Esophagus squamous epithelium (tissue), 5 donors: ENCODE measurements at places on chromosomes 7 and 10. TPM values are rescaled to one million over a fixed set of nuclear protein-coding genes. Genes with fewer than 3 reads are reported as not detected.

- H3K27me3 ChIP-seq, result no peaks in the 10 kb centered on the region
- H3K36me3 ChIP-seq, result no peaks in the 10 kb centered on the region
Observed at GRCh38 chr7:40965016-40965415, 737.9 kb downstream of the INHBA start.

GRCh38 chr7:129169171-129169671 is 19.2 kb upstream of the SMO start:
- no peaks in the 10 kb centered on the region for H3K36me3 ChIP-seq
- peak overlapping the region; percentile 27 for H3K4me3 ChIP-seq
- peaks cover 22% of the 10 kb centered on the region for H3K4me1 ChIP-seq
- H3K27me3 ChIP-seq, result no peaks in the 10 kb centered on the region
- peak overlapping the region; percentile 8 for H3K27ac ChIP-seq

GRCh38 chr7:46317256-46317655 is 396.2 kb upstream of the IGFBP3 start:
- no peaks in the 10 kb centered on the region for H3K36me3 ChIP-seq
- H3K4me3 ChIP-seq, result no peak overlapping the region
- no peak for DNase-seq
- H3K27ac ChIP-seq, result no peak overlapping the region

Gene A1CF
- total RNA-seq, result not detected

- H3K36me3 ChIP-seq, result peaks cover 34% of the 10 kb centered on the region
- no peak overlapping the region for H3K4me3 ChIP-seq
- H3K4me1 ChIP-seq, result no peaks in the 10 kb centered on the region
- H3K27ac ChIP-seq, result no peak overlapping the region
- DNase-seq, result no peak
Observed at GRCh38 chr7:103113164-103113563, 35.7 kb downstream of the NAPEPLD start.
